H9 (cell line): ENCODE measurements at places on chromosomes 3 and 15. TPM values are rescaled to one million over a fixed set of nuclear protein-coding genes. Genes with fewer than 3 reads are reported as not detected.

- H3K4me1 ChIP-seq, result no peaks in the 10 kb centered on the region
- H3K36me3 ChIP-seq, result peaks cover 22% of the 10 kb centered on the region
- no peak for DNase-seq
Measured at GRCh38 chr3:142027300-142027699, 122.0 kb downstream of the TFDP2 start.

ZXDC gene
- 26.9 and 28.3 TPM in 2 replicates for total RNA-seq

DNA sequence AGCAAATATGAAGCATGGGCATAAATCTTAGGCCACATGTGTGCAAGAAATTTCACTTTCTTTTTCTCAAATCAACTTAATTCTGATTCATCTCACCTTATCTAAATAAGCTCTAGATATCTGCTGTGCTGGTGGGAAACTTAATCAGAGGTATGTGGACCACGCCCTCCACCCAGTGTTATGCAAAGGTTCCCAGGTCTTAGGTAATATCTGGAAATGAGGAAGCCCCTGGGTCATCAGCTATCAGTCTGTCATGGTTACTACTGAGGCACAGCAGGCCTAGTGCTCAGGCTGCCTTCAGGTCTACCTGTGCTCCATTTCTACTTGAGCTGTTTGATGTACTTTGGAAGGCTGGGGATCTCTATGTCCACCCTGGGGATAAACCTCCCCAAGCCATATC, 134.4 kb upstream of the KCNH8 start:
- H3K4me3 ChIP-seq, result no peak overlapping the region
- peaks cover 3% of the 10 kb centered on the region; the same call in 1 of the 2 replicates for H3K4me1 ChIP-seq
- no peaks in the 10 kb centered on the region for H3K27me3 ChIP-seq
- H3K36me3 ChIP-seq, result no peaks in the 10 kb centered on the region
- H3K27ac ChIP-seq, result no peak overlapping the region

GRCh38 chr3:112979244-112979832, 4.4 kb upstream of the CD200R1 start:
- DNase-seq, result no peak
- no peak overlapping the region for H3K27ac ChIP-seq
- H3K27me3 ChIP-seq, result no peaks in the 10 kb centered on the region
- H3K4me1 ChIP-seq, result no peaks in the 10 kb centered on the region
- no peak overlapping the region for H3K4me3 ChIP-seq
